ENCODE measurements at places on chromosomes 12 and 14.

DNA sequence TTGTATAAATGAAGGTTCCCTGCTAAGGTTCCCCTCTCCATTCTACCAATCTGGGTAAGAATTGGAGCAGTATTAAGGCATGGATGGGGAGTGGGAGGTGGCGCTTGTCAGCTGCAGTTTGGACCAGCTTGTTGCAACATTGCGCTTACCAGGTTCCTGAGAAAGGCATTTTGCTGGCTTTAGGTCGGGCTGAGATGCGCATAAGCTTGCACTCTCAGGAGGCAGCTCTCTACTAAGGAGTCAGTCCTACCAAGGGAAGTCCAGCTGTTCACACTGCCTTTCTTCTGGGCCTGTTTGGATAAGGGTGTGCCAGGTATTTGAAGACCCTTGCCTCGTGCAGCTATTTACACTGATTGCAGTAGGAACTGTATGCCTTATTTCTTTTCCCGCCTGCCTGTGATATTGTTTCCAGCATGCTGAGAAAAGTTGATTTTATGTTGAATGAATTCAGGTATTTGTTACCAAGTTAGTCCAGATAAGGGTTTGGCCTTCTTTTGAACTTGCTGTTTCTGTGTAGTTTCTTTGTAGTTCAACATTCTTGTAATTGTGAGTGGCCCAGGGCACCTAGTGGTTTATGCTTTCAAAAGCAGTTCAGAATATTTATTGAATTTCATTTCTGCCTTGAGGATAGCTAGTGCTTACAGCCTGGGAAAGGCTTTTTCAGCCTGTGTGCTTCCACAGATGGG, 2.6 kb downstream of the MLEC start:
- DNase-seq = no peak

GRCh38 chr12:120455302-120455701, 9.1 kb downstream of the GATC start:
- no peak for DNase-seq

DNA sequence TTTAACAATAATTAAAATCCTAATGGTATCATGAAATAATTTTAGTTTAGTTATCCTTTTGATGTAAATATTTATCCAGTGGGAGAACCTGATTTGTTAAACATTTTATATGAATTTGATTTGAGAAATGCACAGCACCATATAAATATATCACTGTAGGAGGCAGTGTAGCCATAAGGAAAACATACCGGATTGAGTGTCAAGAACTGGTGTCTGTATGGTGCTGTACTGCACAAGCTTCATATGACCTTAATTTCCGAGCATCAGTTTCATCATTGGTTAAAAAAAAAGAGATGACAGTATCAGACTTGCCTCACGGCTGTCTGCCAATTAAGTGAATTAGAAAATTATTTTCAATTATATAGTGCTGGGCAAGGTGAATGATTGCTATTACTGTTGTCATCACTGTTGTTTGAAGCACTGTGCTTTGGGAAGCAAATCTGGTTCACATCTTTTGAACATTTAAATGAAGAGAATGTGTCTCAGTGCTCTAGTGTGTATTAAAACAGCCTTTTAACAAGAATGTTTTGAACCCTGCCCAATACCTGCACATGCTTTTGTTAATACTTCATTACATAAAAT, 72.1 kb downstream of the TMTC2 start:
- no peak for DNase-seq

GRCh38 chr14:95536671-95537070, 1.8 kb downstream of the GLRX5 start:
- DNase-seq = no peak

DNA sequence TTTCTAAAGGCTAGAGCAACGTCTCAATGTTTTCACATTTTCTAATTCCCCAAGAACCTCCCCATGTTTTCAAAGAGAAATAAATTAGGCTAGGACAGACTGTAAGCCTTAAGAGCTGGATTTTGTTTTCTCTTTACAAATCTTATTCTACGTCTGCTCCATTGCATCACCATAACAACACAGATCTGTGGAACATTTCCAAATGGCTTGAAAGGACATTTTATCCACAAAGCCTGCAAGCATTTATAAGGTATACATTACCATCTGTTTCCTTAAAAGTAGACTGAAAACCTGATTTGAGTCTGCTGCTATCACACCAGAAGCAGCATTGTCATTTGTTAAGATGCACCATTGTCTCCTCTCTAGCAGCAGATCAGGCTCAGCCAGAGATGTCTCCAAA, 115.3 kb upstream of the PLEKHA5 start:
- DNase-seq = no peak

- DNase-seq = no peak
Observed at GRCh38 chr12:95583933-95584332, 32.7 kb upstream of the USP44 start.

Data from T-helper 1 cell (primary cell).